ENCODE measurements at places on chromosomes 4 and X. TPM values are rescaled to one million over a fixed set of nuclear protein-coding genes. Genes with fewer than 3 reads are reported as not detected.

DNA sequence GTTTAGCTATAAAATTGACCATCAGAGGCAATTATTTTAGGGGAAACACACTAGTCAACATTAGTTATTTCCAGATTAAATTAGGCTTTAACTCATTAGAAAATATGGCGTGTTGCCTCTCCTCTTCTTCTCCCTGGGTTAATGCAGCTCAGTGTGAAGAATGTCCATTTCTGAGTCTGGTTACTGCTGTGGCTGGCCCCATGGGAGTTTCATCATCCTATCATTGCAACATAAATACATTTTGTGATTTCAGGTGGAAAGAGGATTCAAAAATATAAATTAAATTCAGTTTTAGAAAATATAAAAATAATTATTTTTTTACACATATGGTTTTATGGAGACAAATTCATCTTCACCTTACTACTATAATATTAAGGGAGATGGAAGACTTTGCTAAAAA is 288.5 kb upstream of the ARSJ start:
- no peak for DNase-seq

DNA sequence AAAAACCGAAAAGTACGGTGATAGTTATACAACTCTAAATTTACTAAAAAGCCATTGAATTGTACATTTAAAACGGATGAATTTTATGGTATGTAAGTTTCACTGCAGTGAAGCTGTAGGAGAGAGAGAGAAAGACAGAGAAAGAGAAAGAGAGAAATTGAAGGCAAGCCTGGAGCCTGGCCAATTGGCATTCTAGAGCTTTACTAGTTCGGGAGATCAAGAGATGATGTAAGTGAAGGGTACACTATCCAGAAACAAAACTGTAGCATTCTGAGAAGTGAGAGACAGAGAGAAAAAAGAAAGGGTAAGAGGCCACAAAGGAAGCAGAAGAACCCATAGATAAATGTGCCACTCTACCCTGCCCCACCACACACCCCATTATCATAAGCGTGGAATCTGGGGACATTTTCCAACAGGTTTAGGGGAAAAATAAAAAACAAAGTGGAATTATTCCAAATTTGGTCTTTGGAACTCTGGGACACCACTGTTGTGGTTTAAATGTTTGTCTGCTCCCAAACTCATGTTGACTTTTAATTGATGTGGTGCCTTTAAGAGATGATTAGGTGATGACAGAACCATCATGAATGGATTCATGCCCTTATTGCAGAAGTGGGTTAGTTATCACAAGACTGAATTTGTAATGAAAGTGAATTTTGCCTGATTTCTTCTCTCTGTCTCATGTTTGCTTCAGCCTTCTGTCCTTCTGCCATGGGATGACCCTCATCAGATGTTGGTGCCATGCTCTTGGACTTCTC is 123.0 kb upstream of the PLS3 start:
- no peak for DNase-seq

- no peak for DNase-seq
Observed at GRCh38 chrX:153339662-153340061, 5.7 kb downstream of the ZNF275 start.

DNA sequence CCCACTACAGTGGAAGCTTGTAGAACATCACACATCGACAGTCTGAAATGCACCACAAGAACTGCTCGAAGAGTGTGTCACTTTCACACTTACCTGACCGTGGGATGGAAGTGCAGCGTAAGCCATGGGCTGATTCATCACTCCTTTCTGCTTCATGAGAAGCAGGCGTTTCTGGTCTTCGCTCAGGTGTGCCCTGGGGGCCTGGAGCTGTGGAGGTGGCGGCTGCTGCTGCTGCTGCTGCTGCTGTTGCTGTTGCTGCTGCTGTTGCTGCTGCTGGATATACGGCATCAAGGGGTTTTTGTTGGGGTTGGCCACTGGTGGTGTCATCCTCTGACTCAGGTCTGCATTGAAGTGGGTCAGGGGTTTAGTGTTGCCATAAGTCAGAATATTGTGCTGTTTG is 223.6 kb downstream of the MGST2 start:
- DNase-seq: no peak

GRCh38 chr4:82437285-82438005 is 7.1 kb downstream of the ENOPH1 start:
- no peak for DNase-seq

DNA sequence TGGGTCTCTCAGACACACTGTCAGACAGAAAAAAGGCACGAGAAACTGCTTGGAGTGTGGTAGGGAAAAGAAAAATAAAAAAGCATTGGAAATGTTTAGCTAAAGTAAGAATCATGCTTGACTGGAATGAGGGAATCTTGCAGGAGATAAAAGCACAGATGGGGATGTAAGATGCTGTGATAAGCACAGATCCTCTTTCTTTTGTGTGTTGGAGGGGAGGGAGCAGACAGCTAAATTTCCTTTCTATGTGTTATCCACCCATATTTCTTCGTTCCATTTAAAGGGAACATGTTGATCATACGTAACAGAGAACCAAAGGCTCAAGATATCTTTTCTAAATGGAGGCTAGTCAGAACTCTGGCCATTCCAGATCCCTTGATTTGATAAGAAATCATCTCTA is 614.0 kb upstream of the LCORL start:
- DNase-seq: no peak

The S100P gene
- 3.5 TPM for total RNA-seq

DNA sequence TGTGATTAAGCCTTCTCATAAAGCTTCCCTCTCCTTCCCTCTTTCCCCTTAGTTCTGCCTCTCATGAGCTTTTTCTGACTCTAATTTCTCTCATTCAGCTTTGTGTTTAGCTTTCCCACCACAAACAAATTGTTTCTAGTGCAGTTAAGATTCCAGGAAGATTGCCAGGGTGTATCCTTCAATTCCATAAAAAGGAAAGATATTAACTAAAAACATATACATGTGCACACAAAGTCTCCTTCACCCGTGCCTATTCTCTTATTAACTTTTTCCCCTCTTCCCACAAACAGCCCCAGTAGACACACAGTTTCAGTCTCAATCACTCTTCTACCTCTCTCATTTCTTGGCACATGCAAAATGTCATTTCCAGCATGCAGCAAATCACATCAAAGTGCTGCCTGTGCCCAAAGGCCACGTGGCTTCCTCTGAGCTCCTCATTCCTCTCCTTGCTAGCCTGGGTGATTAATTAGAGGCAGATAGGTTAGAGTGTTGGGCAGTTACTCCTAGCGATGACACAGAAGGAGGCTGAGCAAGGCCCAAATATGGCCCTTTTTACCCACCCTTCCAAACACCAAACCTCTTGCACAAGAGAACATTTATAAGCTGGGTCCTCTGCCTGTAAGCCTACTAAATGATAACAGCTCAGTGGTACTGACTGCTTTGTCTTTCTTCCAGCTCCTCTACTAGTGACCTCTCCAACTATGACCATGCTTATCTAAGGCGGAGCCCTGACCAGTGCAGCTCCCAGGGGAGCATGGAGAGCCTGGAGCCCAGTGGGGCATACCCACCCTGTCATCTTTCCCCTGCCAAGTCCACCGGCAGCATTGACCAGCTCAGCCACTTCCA is 159.6 kb downstream of the SOWAHB start:
- DNase-seq: no peak

DNA sequence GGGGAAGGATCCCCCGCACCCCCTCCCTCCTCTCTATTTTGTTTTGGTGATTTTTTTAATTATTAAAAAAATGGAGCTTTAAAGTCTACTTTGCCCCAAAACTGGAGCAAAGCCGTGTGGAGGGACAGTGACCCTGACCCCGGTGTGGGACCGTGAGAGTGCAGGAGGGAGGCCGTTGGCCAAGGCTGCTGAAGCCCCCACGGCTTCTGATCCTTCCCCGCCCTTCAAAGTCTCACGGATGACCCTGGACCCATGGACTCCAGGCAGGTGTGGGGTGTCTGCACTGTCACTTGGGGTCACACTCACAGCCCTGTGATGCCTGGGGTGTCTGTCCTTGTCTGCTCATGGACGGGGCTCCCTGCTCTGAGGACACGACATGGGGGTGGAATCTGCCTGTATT is 133.3 kb downstream of the CPZ start:
- DNase-seq: no peak

The ZCCHC12 gene
- total RNA-seq: 3.2 TPM

DNA sequence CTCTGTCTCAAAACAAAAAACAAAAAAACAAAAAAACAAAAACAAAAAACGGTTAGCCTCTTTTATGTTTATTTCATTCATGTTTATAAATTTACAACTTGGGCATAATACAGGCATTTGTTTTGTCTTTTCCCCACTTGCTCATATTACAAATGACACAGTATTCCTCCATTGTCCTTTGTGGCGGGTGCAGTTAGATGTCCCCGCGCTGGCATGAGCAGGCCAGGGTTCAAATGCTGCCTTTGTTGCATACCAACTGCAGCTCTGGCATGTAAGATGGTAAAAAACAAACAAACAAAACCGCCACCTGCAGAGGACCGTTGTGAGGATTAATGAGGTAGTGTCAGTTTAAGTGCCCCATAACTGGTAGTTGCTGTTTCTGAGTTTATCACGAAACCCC is 16.1 kb upstream of the HPF1 start:
- DNase-seq: no peak

DNA sequence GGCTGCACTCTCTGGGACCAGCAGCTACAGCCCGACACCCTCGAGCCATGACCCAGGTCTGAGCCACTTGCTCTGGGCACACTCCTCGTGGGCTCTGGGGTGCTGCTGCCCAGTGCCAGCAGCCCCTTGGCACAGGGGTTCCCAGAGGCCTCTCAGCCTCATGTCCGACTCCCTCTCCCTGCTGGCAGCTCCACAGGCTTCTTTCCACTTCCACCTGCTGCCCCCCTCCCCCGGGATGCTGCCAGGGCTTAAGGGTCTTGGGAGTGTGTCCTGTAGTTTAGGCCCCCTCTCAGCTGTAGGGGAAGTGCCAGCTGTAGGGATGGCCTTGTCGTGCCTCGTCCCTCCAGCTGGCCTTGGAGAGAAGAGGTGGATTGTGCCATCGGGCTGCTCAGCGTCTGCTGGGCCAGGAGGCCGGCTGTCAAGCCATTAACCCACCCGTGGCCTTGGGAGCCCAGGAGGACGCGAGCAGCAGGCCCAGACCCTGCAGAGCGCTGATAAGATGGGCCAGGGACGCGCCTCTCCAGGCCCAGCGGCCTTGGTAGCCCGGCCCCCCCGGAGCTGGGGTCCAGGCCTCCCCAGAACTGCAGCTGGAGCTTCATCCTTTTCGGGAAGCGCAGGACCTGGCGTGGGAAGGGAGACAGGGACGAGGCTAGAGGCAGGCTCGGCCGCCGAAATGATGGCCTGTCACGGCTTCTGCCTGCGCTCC is 1.0 kb upstream of the USP27X start:
- DNase-seq: no peak

- no peak for DNase-seq
Observed at GRCh38 chr4:13367244-13367643, 116.9 kb downstream of the RAB28 start.

GRCh38 chrX:18725310-18725943 is 18.0 kb downstream of the PPEF1 start:
- DNase-seq: no peak

The HEPH gene
- 92.4 TPM for total RNA-seq

DNA sequence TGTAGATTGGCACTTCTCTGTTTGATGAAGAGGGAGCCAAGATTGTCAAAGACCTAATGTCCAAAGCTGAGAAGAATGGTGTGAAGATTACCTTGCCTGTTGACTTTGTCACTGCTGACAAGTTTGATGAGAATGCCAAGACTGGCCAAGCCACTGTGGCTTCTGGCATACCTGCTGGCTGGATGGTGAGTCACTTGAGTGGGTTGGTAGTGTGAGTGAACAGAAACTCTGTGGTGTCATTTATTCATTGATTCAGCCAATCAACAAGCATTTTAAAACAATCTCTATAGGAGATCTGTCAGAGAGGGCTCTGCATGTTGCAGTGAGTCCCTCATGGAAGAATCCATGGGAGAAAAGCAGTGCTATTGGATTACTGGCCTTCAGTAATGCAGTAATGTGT is 16.3 kb downstream of the TAF9B start:
- no peak for DNase-seq

The ASMT gene
- total RNA-seq: 0.36 TPM

- peak; percentile 25 for DNase-seq
Observed at GRCh38 chr4:104064646-104065577, 345.1 kb upstream of the TACR3 start.

Measured in progenitor cell of endocrine pancreas (in vitro differentiated cells).